ENCODE measurements at places on chromosomes 13 and 19. TPM values are rescaled to one million over a fixed set of nuclear protein-coding genes. Genes with fewer than 3 reads are reported as not detected.

PDX1 gene
- polyA plus RNA-seq: not detected

PDE4A gene
- 3.7 TPM for polyA plus RNA-seq

SELENOV gene
- not detected for polyA plus RNA-seq

APOC4 gene
- not detected for polyA plus RNA-seq

ONECUT3 gene
- not detected for polyA plus RNA-seq

FUT1 gene
- polyA plus RNA-seq: 1.9 TPM

ZIC2 gene
- 0.03 TPM for polyA plus RNA-seq

S1PR5 gene
- polyA plus RNA-seq: not detected

DYRK1B gene
- 17.7 TPM for polyA plus RNA-seq

EHD2 gene
- polyA plus RNA-seq: 105 TPM

KCNN1 gene
- 0.18 TPM for polyA plus RNA-seq

KIR2DL4 gene
- polyA plus RNA-seq: not detected

LRRC63 gene
- not detected for polyA plus RNA-seq

ELANE gene
- not detected for polyA plus RNA-seq

CPT1C gene
- 80.8 TPM for polyA plus RNA-seq

ZNF14 gene
- 0.53 TPM for polyA plus RNA-seq

PROZ gene
- not detected for polyA plus RNA-seq

CEBPA gene
- polyA plus RNA-seq: 0.06 TPM

PRSS57 gene
- not detected for polyA plus RNA-seq

ANKRD27 gene
- polyA plus RNA-seq: 13.5 TPM

AP1M1 gene
- 99.3 TPM for polyA plus RNA-seq

SOX21 gene
- not detected for polyA plus RNA-seq

CRB3 gene
- not detected for polyA plus RNA-seq

KLK3 gene
- polyA plus RNA-seq: not detected

ZNF534 gene
- polyA plus RNA-seq: not detected

SYDE1 gene
- 40.1 TPM for polyA plus RNA-seq

SHFL gene
- 40.0 TPM for polyA plus RNA-seq

TTC9B gene
- not detected for polyA plus RNA-seq

ZNF880 gene
- 8.3 TPM for polyA plus RNA-seq

ABCA7 gene
- 4.9 TPM for polyA plus RNA-seq
